Neuronal stem cell (in vitro differentiated cells): ENCODE measurements at places on chromosomes 11 and 22.
A peak's percentile ranks its signal among the peaks of the same experiment; 100 is the strongest.

- DNase-seq: peak; percentile 69
Measured at GRCh38 chr22:45008186-45008681, 1.6 kb downstream of the PHF21B start.

- DNase-seq: no peak
Measured at GRCh38 chr11:34928960-34929680, 12.7 kb downstream of the PDHX start.

DNA sequence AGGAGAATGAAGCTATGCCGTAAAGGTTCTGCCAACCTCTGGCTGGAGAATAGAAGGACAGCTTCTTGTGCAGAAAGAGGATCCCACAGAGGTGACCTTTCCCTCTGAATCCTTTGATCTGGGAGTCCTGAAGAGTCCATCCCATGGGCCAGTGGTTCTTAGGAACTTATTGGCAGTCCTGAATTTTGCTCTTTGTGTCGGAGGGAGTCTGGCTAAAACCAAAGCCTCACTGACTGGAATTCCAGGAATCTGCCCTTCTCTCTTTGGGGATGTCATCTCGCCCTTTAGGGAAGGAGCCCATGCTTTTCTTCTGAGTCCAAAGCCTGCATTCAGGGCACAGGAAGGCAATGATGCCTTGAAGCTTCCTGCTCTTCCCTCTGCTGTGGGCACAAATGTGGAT is 45.5 kb downstream of the PKNOX2 start:
- DNase-seq: no peak

- DNase-seq: peak; percentile 78
Measured at GRCh38 chr11:44927174-44927661, 23.5 kb downstream of the TP53I11 start.

DNA sequence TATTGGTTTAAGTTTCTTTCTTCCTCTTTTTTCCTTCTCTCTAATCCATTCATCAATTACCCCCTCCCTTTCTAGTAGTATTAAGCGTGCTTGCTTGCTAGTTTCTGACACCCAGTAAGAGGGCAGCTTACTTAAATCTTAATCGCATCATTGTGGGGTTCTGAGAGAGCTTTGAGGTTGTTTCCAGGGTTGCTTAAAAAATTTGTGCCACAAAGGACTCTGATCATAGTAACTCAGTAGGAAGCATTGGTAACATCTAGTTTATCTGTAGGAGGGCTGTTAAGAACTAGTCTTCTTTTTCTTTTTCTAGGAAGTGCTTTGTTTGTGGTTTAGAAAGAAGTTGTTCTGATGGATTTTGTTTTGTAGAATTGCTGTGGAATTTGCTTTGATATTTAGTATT is 45.3 kb downstream of the TMEM135 start:
- peak; percentile 47 for DNase-seq

- no peak for DNase-seq
Measured at GRCh38 chr11:86070142-86071056, 1.5 kb upstream of the PICALM start.
